ENCODE measurements at places on chromosomes 5 and 9.
A peak's percentile ranks its signal among the peaks of the same experiment; 100 is the strongest.

- DNase-seq = peak; percentile 44
Observed at GRCh38 chr9:6106711-6107339, 91.4 kb upstream of the RANBP6 start.

GRCh38 chr5:59584858-59585846 is 308.4 kb downstream of the PDE4D start:
- DNase-seq = no peak

GRCh38 chr5:143355710-143356109 is 47.8 kb downstream of the NR3C1 start:
- DNase-seq = no peak

DNA sequence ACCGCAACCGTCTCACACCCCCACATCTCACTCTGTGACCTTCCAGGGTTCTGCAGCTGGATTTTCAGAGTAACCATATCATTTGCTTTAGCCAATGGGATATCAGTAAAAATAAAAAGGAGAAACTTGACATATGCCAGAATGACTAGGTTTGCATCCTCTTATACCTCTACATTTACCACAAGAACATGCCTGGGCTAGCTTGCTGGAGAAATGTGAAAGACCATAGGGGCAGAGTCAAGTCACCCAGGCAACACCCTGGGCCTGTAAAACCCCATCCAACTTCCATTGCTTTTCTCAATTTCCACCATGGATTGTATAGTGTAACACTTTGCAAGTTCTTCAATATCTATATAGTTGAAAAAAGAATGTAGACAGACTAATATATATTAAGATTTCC is 731.1 kb downstream of the PTPRD start:
- no peak for DNase-seq

GRCh38 chr5:37668524-37669047 is 171.3 kb downstream of the GDNF start:
- DNase-seq = no peak

DNA sequence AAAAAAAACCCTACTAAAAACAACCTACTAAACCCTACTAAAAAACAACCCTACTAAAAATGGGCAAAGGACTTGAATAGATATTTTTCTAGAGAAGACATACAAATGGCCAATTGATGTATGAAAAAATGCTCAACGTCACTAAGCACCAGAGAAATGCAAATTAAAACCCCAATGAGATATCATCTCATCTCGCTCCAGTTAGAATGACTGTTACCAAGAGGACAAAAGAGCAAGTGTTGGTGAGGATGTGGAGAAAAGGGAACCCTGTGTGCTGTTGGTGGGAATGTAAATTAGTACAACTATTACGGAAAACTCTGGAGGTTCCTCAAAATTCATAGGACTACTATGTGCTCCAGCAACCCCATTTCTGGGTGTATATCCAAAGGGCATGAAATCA is 10.8 kb downstream of the SDHA start:
- DNase-seq = no peak
